NCI-H1105 (cell line): ENCODE measurements at places on chromosomes 5 and 9.

DNA sequence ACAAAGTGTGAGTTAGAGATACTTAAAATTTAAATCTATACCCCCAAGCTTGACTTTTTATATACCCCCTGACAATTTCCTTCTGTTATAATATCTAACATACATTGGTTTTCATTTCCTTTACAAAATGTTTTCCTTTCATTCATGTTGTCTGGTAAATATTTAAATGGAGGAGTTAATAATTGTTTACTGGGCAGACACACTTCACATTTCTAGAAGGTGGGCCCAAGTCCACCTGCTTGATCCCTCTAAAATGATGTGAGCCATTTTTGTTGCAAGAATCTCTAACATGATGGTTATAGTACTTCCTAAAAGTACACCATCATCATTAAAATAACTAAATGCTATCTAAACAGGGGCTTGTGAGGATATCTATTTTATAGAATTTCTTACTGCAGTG is 155.9 kb downstream of the FAM174A start:
- no peak for DNase-seq

- DNase-seq: no peak
These were observed 136.1 kb upstream of the HAND1 start for GRCh38 chr5:154614125-154614524.

- DNase-seq: no peak
These were observed 58.3 kb downstream of the PRELID2 start for GRCh38 chr5:145776886-145777285.

GRCh38 chr5:53425687-53426511 is 54.5 kb upstream of the FST start:
- no peak for DNase-seq

DNA sequence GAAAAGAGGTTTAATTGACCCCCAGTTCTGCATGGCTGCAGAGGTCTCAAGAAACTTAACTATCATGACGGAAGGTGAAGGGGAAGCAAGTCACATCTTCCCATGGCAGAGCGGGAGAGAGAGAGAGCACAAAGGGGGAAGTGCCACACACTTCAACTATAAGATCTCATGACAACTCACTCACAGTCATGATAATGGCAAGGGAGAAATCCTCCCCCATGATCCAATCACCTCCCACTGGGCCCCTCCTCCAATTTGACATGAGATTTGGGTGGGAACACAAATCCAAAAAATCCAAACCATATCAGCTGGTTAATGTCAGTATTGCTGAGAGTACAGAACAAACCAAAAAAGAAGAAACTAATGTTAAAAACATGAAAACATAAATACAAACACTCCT is 120.2 kb downstream of the STARD4 start:
- no peak for DNase-seq

GRCh38 chr5:90843443-90843842 is 284.8 kb downstream of the ADGRV1 start:
- no peak for DNase-seq

DNA sequence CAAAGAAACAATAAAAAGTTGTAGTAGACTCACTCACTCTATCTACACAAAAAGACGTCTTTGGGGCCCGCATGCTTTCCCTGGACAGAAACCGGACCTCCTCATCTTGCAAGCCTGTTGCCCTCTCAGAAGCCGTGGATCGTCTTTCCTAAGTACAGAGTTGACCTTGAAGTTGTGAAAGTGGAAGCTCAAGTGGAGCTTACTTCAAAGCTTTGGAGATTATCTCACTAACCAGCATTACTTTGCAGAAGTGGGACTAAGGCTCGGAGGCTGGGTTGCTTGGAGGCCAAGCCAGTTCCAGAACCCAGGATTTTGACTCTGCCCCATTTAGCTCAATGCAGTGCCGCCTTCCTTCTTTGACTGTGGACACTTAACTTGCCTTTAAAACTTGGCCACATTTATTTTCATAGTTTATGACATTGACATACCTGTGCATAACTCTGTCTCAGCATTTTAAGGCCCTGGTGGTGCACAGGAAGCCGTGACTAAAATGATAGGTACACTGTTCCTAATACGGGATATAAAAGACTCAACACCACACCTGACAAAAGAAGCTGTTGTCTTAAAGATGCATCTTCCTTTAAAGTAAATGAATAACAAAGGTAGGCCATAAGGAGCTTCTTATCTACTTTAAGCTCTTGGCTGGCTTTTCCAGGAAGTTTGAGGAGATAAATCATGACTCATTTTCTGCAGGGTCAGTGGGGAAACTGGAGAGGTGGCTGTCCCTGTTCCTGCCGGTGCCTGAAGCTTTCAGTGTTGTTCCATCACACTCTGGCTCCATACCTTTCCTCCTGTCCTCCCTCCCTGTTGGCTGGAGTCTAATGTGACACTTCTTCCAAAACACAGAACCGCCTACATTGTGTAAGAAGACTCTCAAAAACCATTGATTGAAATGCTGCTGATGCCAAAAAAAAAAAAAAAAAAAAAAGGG is 10.7 kb downstream of the SLC25A25 start:
- DNase-seq: no peak
